ENCODE measurements at places on chromosomes 1 and 21.
A peak's percentile ranks its signal among the peaks of the same experiment; 100 is the strongest.

DNA sequence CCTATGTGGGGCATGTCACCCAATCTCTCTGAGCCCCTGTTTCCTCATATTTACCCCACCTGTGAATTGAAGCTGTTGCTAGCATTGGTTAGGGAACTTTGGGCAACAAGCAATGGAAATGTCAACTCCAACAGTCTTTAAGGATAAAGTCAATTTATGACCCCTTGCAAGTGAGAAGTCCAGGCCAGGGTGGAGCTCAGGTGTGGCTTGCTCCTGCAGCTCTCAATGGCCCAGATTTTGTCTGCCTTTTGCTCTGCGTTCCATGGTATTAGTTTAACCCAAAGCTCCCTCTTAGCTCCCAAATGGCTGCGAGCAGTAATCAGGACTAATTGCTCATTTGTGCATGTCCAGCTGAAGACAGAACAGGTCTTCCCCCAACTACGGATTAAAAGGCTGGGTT lies 70.4 kb upstream of the ABCG1 start:
- DNase-seq = no peak

GRCh38 chr1:44777969-44778635 lies 2.8 kb downstream of the RPS8 start:
- DNase-seq = no peak

DNA sequence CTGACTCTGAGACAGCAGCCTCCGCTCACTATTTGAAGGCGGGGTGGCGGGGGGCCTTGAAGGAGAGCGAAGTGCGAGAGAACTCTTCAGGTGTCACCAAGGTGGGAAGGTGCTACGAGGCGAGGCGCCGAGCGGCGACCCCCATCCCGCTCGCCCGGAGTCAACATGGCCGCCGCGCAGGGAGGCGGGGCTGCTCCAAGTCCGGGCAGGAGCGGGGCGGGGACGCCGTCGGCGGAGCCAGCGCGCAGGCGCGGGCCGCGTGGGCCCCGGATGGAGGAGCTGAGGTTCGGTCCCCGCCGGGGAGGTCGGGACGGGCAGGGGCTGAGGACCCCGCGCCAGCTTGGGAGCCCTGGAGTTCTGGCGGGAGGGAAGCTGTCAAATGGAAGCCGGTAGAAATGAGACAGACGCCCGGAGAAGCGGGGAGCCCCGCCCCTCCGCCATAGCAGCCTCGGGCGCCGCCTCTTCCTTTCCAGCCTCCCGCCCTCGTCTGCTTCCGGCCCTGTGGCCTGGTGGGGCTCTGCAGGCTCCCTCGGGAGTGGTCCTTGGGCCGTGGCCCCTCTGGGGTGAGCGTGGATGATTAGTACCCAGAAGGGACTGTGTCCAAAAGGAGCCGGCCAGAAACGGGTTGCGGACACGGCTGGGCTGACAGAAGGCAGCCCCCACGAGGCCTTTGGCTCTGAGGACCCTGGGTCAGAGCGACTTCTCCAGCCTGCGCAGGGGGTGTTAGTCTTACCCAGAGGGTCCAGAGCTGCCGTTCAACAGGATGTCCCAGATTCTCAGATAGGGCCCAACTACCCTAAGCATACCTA lies at the start of gene PIGV:
PIGV (plus strand) TSS at position 245 of the 809 bp plus-strand sequence. CDS start 2,866 bp downstream, outside the sequence.
- peak; percentile 80 for DNase-seq

- DNase-seq = no peak
Measured at GRCh38 chr1:211829343-211830054, 1.1 kb downstream of the LPGAT1 start.

- DNase-seq = no peak
Measured at GRCh38 chr1:107548276-107548675, 407.4 kb downstream of the NTNG1 start.

DNA sequence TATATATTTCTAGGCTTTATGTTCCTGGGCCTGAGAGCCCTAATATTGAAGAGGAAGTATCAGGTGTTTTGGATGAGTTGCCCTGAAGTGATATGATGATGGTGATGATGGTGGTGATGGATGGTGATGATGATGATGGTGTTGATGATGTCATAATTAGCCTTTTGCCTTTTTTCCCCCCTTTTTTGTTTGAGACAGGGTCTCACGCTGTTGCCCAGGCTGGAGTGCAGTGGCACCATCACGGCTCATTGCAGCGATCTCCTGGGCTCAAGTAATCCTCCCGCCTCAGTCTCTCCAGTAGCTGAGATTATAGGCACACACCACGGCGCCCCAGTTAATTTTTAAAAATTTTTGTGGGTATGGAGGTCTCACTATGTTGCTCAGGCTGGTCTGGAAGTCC lies 76.5 kb downstream of the CNST start:
- DNase-seq = no peak

DNA sequence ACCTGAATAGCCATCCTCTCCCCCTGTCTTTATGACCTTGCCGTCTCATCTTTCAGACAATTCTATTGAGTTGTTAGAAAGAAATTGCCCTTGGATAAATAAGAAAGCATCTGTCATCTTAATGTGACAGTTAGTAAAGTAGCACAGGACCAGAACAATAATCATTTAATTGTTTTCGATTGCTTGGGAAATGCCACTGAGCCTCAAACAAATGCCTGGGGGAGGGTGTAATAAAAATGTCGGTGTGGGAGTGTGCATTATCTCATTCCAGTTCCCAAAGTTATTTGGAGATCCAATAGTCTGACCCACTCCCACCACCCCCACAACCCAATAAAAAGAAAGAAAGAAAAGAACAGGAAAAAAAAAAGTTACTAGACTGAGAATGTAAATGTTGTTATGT lies 509.3 kb upstream of the LRRC7 start:
- DNase-seq = no peak

- DNase-seq = no peak
Measured at GRCh38 chr1:216866714-216867113, 143.5 kb upstream of the ESRRG start.

DNA sequence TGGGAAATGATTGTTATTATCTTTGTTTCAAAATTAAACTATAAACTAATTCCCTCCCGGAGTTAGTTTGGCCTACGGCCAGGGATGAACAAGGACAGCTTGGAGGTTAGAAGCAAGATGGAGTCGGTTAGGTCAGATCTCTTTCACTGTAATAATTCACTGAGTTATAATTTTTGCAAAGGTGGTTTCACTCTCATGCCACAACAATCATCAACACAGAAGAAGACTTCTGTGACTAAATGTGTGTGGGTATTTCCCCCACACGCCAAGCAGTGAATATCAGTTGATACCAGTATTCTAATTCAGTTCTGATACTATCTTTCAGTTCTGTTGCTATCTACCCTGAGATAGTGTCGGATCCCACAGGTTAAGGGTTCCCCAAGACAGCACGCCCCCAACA lies 215.1 kb downstream of the S1PR1 start:
- no peak for DNase-seq

DNA sequence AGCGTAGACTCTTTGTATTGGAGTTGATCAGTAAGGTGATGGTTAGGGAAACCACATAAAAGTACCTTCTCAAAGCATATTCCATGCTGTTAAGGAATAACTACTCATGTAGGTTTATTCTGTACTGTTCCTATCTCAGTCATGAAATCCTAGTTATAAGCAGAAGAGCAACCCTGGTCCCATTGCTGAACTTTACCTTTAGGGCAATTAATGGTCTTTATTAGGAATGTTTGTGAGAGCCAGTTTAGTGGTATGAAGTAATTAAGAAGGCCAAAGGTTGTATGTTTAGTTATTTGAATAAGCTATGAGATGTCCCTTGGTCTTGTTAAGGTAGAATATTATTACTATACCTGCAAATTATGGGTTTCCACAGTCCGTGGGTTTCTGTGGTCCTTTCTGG lies 44.0 kb downstream of the ACP6 start:
- no peak for DNase-seq

DNA sequence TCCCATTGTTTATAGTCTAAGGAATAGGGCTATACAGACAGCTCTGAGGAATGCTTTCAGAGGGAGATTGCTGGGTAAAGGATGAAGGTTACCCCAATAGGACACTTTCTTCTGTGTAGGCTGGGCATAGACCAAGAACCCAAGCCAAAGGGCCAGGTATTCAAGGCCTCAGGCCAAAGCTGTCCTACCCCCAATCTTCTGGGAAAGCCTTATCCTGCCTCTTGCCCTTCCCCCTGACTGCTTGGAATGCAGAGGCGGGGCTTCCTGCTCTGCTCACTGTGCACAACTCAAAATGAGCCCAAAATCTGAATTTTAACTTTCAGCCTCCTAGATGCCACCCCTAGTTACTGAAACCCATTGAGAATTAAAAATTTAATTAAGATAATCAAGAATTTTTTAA lies 2.2 kb downstream of the OR10Z1 start:
- DNase-seq = no peak

DNA sequence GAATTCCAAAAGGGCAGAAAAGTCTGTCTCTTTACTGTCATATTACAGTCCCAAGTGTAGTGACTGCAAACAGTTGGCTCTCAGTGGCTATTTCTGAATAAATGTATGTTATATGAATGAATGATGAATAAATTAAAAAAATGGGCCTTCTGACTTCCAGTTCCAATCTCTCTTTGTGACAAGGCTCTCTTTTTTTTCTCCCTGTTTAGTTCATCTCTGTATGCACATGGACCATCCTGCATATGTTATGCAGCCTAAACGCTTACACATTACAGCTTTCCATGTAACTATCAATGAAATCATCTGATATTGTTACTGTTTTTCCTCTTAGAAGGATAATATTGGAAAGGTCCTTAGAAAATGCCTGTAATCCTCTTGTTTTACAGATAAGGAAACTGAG lies 363.0 kb downstream of the NUF2 start:
- DNase-seq = no peak

- DNase-seq = no peak
Measured at GRCh38 chr1:66403007-66403731, 130.8 kb upstream of the SGIP1 start.

- no peak for DNase-seq
Measured at GRCh38 chr1:86758570-86758969, 54.2 kb downstream of the SH3GLB1 start.

GRCh38 chr1:166020210-166020609 lies 146.6 kb downstream of the FAM78B start:
- no peak for DNase-seq

DNA sequence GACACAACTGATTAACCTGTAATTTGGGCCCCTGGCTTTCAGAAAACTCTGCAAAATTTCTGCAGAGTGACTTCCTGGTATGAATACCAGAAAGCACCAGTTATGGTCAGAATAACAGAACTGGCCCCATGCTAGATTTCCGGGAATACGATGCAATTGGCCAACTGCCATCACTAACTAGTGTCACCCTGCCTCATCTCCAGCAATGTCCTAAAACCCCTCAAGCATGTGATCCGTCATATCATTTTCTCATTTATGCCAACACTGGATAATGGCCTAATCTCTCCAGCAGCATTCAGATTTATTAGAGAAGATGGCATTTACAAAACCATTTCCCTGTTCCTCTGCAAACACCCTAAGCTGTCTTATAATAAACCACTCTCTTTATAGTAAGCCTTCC lies 15.4 kb downstream of the KAZN start:
- no peak for DNase-seq

GRCh38 chr1:220878191-220879075 lies 810 bp upstream of the HLX start:
- no peak for DNase-seq

GRCh38 chr1:175273376-175274031 lies 80.9 kb upstream of the KIAA0040 start:
- DNase-seq = no peak

- no peak for DNase-seq
Measured at GRCh38 chr1:100578201-100578600, 40.3 kb downstream of the GPR88 start.

DNA sequence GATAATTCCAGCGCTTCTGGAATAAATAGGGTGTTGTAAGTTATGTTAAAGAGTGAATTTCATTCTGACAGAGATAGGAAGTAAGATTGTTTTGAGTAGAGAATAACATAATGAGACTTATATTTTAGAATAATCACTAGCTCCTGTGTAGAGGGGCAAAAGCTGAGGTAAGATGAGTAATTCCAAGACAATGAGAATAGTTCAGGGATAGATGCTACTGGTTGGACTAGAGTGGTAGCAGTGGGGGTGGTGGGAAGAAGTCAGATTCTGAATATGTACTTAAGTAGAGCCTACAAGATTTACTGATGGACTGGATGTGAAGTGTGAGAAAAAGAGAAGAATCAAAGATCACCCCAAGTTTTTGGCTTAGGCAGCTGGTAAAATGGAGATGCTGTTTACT lies 23.3 kb upstream of the MOV10 start:
- DNase-seq = no peak

- DNase-seq = no peak
Measured at GRCh38 chr21:44954281-44954771, 14.5 kb downstream of the SLX9 start.

- DNase-seq = no peak
Measured at GRCh38 chr1:20379075-20379474, 88.4 kb downstream of the VWA5B1 start.

GRCh38 chr1:223319398-223319797 lies 44.6 kb downstream of the SUSD4 start:
- no peak for DNase-seq

GRCh38 chr1:117630423-117630998 lies 24.7 kb downstream of the TENT5C start:
- DNase-seq = no peak

DNA sequence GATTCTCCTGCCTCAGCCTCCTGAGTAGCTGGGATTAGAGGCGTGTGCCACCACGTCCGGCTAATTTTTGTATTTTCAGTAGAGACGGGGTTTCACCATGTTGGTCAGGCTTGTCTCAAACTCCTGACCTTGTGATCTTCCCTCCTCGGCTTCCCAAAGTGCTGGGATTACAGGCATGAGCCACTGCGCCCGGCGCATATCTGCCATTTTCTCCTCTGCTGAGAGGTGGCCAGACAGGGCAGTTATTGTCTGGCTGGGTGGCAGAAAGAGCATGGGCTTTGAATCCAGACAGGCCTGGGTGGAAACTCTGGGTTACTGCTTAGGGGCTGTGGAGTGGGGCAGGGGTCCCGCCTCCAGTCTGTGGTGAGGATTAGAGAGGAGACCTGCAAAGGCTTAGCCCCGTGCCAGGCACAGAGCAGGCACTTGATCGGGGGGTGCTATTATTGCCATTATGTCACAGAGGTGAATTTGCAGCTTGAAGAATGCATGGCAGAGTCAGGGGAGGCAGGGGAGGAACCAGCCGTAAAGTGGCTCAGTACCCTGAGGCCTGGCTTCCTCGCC lies 73.9 kb downstream of the MAN1C1 start:
- no peak for DNase-seq
